ENCODE measurements at places on chromosomes 11 and 22. TPM values are rescaled to one million over a fixed set of nuclear protein-coding genes. Genes with fewer than 3 reads are reported as not detected.

KBTBD3 gene
- 0.89 TPM for total RNA-seq

C11orf42 gene
- total RNA-seq, result not detected

SLC1A2 gene
- 0.02 TPM for total RNA-seq

E2F8 gene
- 6.2 TPM for total RNA-seq

TMEM109 gene
- total RNA-seq, result 128 TPM

IGF2 gene
- total RNA-seq, result 2.3 TPM

OR52H1 gene
- not detected for total RNA-seq

OR4A16 gene
- not detected for total RNA-seq

CECR2 gene
- total RNA-seq, result 0.06 TPM

LAYN gene
- 5.3 TPM for total RNA-seq

APOA5 gene
- total RNA-seq, result not detected

CASP12 gene
- not detected for total RNA-seq

TUBA8 gene
- total RNA-seq, result 0.52 TPM

CALCA gene
- total RNA-seq, result not detected

MS4A13 gene
- total RNA-seq, result not detected

TSGA10IP gene
- not detected for total RNA-seq

GGTLC3 gene
- total RNA-seq, result not detected

CABP4 gene
- total RNA-seq, result not detected

SGSM1 gene
- 0.23 TPM for total RNA-seq

OR5B21 gene
- not detected for total RNA-seq

TMEM80 gene
- 8.4 TPM for total RNA-seq

CCDC117 gene
- 14.6 TPM for total RNA-seq

LRRC32 gene
- 0.16 TPM for total RNA-seq

ZW10 gene
- total RNA-seq, result 14.6 TPM

All from A549 treated with DMSO at 1 μM for 4 hours (cell line).